RKO (cell line): ENCODE measurements at places on chromosomes 2 and 18.

- no peak for DNase-seq
Measured at GRCh38 chr2:36360834-36361233, 5.3 kb downstream of the CRIM1 start.

GRCh38 chr2:134865067-134865787, 26.8 kb downstream of the ACMSD start:
- DNase-seq: no peak

DNA sequence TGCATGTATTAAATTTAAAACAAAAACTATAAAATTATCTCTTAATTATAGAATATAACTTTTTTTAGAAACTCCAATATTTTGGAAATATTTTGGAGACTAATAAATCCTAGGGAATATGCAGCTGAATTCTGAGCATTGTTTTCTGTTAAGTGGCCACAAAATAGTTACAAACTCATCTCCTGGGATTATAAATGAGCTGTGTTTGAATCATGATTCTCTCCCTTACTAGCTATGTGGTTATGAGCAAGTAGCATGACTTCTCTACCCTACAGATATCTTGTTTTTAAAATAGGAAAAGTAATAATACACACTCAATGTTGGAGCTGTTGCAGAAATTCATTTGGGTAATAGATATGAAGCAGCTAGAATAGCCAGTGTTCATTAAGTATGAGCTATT, 137.9 kb upstream of the ITGA4 start:
- no peak for DNase-seq

- peak; percentile 75 for DNase-seq
Measured at GRCh38 chr2:231104115-231104713, 20.6 kb downstream of the HTR2B start.

- no peak for DNase-seq
Measured at GRCh38 chr2:107772353-107772752, 54.3 kb upstream of the RGPD4 start.

GRCh38 chr2:105777031-105777482, 32.3 kb downstream of the NCK2 start:
- no peak for DNase-seq

DNA sequence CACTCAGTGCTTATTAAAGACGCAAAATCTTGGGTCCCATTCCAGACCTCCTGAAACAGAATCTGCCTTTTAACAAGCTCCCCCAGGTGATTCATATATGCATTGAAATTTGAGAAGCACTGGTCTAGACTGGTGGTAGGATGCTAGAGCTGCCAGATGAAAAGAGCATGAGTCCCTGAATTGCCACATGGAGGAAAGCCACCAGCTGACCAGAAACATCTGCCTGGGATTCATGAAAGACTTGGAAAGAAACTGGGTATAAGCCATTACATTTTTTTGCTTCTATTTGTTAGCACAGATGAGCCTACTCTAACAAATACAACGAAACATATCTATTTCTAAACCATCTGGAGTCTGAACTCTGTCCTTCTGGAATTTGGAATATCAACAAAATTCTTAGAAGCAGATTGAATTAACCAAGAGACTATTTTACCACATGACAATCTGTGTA, 228.9 kb downstream of the RBM43 start:
- peak; percentile 1 for DNase-seq
